ENCODE measurements at places on chromosomes 2 and 18. TPM values are rescaled to one million over a fixed set of nuclear protein-coding genes. Genes with fewer than 3 reads are reported as not detected.

HTR2B gene
- total RNA-seq, result not detected

NYAP2 gene
- total RNA-seq, result not detected

NAGK gene
- total RNA-seq, result 52.0 TPM

HOXD12 gene
- not detected for total RNA-seq

ASB3 gene
- 37.9 TPM for total RNA-seq

CHN1 gene
- 28.8 TPM for total RNA-seq

TEKT4 gene
- total RNA-seq, result not detected

RUFY4 gene
- not detected for total RNA-seq

DNA sequence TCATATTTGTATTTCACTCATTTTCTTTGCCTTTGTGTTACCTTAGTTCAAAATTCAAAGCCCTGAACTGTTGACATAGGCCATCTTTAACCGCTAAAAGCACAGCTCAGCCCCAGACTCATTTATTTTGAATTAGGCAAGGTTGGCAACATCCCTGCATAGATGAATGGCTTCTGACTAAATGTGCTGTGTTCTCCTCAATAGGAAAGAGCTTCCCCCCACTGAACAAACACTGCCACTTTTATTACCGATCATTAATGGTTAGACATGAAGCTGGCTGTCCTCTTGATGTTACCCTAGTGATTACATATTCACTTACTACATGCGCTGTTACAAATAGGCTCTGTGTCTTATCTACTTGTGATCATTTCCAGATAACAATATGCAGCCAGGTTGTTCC lies 170.7 kb downstream of the ADCYAP1 start:
- DNase-seq, result no peak

DNA sequence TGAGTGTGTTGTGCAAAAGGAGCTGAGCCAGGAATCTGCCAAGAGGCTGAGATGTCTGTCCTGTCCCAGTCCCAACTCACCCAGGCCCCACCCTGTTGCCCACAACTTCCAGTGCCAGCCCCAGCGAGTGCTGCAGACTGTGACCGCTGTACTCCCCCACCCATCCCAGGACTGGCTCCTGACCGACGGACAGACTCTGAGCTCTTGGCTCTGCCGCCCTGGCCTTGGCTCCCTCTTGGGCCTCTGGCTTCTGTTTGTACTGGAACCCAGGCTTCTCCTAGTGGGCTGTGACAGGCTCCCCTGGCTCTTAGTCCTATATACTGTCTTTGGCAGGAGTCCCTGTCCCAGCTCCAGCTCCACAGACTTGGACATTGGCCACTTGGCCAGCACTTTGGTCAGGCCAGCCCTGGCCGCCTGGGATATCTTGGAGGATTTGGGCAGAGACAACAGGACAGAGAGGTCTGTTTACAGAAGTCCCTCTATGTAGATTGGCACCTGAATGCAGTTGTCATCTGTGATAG lies 41.1 kb downstream of the ACOXL start:
- no peak for DNase-seq

- no peak for DNase-seq
Measured at GRCh38 chr2:224909885-224910573, 132.2 kb downstream of the DOCK10 start.

DNA sequence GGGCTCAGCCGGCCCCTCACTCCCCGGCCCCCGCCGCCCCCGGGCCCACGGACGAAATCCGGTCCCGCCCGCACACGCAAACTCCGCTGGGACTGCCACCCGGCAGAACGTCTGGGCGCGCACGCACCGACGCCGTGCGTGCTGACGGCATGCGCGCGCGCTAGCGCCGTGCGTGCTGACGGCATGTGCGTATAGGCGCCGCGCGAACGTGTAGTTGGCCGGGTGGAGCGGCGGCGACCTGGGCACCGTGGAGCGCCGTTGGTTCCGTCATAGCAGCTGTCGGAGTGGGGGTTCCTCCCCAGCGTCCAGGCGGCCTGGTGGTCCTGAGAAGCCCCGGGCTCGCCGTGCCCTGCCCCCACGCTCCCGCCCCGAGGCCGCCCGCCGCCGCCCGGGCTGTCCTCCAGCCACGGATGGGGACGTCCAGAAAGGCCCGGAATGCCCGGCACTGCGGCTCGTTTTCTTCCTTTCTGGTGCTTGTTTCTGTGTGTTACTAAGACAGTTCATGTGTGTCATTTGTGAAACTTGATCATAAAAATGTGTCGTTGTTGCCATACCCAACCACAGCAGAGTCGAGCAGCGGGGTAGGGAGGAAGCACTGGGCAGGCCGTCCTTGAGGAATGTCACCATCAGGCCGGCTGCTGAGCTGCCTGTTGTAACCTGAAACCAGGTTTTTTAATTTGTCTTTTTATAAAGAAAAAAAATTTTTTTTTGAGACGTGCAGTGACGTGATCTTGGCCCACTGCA lies at the start of gene TXNL4A:
TSS of gene TXNL4A (minus strand) at position 113 of the 744 bp plus-strand sequence. CDS start 171 bp downstream, outside the sequence.
- peak; percentile 88 for DNase-seq

DNA sequence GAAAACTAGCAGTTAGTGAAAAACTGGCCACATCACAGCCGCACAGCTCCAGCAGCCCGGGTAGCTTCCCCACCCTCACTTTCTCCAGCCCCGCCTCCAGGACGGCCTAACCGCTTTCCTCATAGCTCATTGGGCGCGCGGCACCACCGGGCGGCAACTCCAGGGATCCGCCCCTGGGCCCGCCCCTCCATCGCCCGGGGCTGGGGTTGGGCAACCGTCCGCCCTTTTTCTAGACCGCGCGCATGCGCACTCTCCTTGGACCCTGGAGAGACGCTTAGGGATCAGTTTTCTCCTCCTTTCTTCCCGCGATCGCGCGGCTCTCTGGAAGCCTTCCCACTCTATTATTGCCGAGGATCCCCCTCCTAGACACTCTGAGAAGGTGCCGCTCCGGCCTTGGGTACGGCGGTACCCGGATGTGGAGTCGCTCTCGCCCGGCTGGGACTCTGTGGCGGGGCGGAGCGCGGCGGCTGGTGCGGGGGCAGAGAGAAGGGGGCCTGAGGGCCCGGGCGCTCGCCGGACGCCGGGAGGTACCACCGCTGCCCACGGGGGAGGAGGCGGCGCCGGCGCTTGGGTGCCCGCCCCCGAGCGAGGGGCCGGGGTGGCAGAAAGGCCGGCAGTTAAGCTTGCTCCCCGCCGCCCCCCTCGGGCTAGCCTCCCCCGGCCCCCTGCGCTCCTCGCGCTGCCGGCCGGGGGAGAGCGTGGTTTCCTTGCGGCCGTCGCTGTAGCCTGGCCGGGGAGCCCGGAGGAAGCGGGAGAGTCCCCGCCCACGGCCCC lies at the start of gene MIB1:
TSS of gene MIB1 (plus strand) at position 255 of the 774 bp plus-strand sequence. CDS start 792 bp downstream, outside the sequence.
- DNase-seq, result peak; percentile 99

GRCh38 chr2:78779761-78780160 lies 245.7 kb upstream of the REG3G start:
- DNase-seq, result no peak

DNA sequence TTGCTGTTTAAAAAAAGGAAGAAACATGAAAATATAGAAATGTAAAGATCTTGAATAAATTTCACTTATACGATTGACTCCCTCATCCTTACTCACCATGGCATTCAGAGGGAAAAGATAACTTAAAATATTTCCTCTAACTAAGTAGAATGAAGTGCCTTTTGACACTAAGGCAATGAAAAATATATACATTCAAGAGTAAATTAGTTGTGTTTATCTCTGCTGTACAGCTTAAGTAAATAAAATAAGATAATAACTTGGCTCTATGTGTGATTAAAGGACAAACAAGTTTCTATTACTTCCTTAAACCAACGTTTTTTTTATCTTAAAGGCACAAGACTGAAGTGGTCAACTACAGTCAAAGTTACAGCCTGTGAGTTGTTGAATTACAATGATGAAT lies 142.3 kb upstream of the LRRTM4 start:
- no peak for DNase-seq

DNA sequence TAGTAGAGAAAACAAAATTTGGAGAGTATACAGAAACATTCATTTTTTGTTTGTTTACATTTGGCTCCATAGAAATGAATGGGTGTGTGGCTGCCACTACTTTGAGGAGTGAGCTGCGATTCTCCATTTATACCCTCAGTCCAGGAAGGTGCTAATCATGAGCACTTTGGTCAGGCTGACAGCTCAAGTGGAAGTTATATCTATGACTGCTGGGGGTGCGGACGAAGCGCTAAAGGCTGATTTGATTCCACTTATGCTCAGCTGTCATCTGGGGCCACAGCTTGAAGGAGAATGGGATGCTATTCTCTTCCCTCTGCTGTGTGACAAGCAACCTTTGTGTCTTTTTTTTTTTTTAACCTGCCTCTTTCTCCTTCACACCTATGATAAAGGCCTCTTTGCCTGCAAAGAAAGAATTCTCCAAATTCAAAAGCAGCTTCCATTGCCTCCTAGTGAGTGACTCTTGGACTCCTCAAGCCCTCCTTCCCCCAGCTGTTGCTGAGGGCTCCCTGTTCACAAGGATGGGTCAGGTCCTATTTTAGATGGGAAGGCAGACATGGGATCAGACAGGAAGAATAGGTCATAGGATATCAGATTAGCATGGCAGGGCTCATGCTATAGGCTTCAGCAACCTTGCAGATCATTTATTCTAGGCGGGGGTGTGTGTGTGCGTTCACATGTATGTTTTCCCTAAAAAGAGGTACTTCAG lies 201.6 kb downstream of the SETBP1 start:
- no peak for DNase-seq

GRCh38 chr2:86072271-86072858 lies 33.3 kb downstream of the POLR1A start:
- DNase-seq, result no peak

GRCh38 chr2:239162976-239163687 lies 237.7 kb downstream of the HDAC4 start:
- peak; percentile 32 for DNase-seq

DNA sequence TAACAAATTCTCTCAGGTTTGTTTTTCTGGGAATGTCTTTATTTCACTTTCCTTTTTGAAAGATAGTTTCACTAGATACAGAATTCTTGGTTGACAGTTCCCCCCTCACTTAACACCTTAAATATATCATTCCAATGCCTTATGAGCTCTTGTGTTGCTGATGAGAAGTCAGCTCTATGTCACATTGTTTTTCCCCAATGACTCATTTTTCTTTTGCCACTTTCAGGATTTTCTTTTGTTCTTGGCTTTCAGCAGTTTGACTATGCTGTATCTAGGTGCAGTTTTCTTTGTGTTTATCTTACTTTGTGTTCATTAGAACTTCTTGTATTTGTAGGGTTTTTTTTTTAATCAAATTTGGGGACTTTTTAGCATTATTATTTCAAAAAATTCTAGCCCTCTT lies 5.6 kb upstream of the RALBP1 start:
- DNase-seq, result no peak

- DNase-seq, result no peak
Measured at GRCh38 chr2:34121076-34121475, 522.0 kb upstream of the FAM98A start.

DNA sequence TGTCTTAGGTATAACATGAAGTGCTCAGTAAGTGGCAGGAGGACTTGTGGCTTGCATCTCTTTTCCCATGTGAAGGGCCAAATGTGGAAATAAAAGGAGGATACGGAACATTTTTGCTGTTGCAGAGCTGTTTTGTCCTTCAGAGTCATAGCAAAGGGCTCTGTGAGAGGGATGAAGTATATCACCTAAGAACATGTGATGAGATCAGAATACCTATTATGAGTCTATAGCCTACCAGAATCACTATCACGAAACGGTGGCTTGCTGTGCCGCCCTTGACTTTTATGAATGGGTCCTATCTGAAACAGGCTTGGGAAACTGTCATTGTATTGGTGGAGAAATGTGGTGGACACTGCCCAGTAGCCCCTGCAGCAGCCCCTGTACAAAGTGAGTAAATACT lies 67.0 kb upstream of the ITGB6 start:
- DNase-seq, result no peak

GRCh38 chr2:240878341-240878936 lies 9.8 kb downstream of the AGXT start:
- DNase-seq, result no peak

- no peak for DNase-seq
Measured at GRCh38 chr18:58505181-58505580, 123.7 kb downstream of the ALPK2 start.

GRCh38 chr2:193377789-193378188 lies 1183.1 kb upstream of the TMEFF2 start:
- no peak for DNase-seq

- no peak for DNase-seq
Measured at GRCh38 chr2:175400975-175401374, 219.5 kb upstream of the ATP5MC3 start.

GRCh38 chr18:72700961-72701710 lies 157.0 kb upstream of the CBLN2 start:
- DNase-seq, result no peak

GRCh38 chr18:12032786-12033642 lies 51.7 kb downstream of the IMPA2 start:
- DNase-seq, result no peak

DNA sequence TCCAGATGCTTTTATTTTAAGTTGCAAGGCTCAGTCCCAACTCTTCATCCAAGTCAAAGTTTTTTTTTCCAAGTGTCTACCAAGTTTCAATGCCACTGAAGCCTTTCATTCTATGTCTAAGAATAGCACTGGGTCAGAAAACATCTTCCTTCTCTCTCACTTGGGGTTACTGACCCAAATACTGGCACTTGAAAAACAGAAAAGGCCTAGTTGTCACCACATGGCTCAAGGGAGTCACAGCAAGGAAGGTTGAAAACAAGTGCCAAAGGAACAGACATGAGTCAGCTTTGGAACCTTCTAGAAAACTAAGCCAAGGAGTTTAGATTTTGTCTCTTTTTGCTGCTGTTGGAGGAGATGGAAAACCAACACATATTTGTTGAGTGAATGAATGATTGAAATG lies 146.5 kb downstream of the COPS8 start:
- DNase-seq, result no peak

GRCh38 chr2:150750720-150751119 lies 263.3 kb upstream of the RND3 start:
- no peak for DNase-seq

All from endodermal cell (in vitro differentiated cells).